ENCODE measurements at places on chromosomes 5 and 9.

DNA sequence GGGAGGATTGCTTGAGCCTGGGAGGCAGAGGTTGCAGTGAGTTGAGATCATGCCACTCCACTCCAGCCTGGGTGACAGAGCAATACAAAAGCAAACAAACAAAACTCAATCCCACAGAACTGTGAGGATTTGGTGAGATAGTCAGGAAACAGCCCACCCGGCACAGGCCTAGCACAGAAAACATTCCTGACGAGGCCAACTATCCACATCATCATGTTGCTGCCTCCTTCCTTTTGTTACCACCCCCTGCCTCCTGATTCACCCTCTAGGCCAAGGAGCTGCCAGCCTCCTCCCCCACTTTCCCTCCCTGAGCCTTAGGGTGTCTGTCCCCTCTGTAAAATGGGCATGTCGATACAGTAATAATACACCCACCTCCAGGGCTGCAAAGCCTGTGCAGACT lies 39.0 kb downstream of the STK10 start:
- DNase-seq, result no peak

DNA sequence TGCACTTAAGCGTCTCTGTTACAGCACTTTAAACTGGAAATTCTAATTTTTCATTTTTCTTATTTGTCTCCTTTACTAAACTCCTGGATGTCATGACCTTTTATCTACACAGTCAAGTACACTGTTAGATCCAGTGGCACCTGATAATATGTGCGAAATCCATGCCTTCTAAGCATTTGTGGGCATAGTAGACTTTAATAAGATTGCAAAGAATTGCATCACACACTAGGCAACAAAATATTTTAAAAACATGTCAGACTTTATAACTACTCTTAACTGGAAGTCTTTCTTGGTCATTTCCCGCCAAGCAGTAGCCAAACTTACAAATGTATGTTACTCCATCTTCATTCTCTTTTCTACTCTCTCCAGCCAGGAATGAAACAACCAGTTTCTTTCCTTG lies 5.0 kb upstream of the SPINK1 start:
- DNase-seq, result no peak

- no peak for DNase-seq
Measured at GRCh38 chr5:107630184-107630583, 40.6 kb downstream of the EFNA5 start.

- no peak for DNase-seq
Measured at GRCh38 chr9:112271466-112272098, 61.8 kb downstream of the PTBP3 start.

DNA sequence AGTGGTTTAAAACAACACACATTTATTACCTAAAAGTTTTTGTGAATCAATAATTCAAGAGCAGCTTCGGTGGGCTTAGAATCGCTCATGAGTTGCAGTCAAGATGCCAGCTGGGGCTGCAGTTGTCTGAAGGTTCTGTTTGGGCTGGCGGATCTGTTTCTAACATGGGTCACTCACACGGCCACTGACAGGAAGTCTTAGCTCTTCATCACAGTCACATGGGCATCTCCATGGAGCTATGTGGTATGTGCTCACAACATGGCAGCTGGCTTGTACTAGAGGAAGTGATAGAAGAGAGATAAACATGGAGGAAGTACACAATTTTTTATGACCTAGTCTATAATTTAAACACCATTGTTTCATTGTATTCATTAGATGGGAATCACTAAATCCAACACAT lies 11.2 kb downstream of the KLHL9 start:
- DNase-seq, result no peak

DNA sequence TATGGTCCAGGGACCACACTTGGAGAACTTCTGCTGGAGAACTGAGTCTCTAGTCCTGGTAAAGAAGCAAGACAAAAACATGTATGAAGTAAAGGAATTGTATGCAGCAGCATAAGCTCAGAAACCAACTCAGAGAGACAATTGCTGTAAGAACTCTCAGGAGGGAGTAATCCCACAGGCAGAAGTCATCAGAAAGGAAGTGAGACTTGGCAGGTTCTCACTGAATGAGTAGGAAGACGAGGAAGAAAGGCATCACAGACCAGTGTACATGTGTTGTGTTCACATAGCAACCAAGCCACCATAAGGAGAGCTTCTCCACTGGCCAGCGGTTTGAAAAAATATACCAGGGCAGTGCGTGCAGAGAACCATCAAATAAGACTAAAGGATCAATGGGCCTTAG lies 57.9 kb upstream of the FST start:
- DNase-seq, result no peak

GRCh38 chr9:133754688-133755227 lies 16.6 kb upstream of the SARDH start:
- DNase-seq, result no peak

GRCh38 chr9:108535526-108535925 lies 320.3 kb downstream of the ACTL7B start:
- peak; percentile 4 for DNase-seq

DNA sequence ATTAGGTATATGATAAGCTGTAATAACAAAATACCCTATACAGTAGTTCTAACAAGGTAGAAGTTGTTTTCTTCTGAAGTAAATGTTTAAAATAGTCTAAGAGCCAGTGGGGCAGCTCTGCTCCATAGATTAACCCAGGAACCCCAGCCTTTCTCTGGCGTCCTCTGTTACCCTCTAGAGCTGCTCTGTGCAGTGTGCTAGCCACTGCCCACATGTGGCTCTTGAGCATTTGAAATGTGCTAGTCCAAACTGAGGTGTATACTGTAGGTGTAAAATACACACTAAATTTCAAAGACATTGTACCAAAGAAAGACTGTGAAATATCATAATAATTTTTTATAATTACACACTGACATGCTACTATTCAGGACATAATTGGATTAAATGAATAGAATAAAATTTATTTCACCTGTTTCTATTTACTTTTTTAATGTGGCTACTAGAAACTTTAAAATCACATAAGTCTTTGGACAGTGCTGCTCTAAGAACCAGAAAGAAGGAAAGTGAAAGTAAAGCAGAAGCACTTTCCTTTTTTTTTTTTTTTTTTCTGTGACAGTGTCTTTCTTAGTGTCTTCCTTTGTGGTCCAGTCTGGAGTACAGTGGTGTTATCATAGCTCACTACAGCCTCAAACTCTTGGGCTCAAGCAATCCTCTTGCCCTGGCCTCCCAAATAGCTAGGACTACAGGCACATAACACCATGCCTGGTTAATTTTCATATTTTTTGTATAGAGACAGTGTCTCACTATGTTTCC lies 39.3 kb downstream of the RAI14 start:
- DNase-seq, result no peak

- no peak for DNase-seq
Measured at GRCh38 chr9:83449983-83450382, 88.2 kb downstream of the FRMD3 start.

DNA sequence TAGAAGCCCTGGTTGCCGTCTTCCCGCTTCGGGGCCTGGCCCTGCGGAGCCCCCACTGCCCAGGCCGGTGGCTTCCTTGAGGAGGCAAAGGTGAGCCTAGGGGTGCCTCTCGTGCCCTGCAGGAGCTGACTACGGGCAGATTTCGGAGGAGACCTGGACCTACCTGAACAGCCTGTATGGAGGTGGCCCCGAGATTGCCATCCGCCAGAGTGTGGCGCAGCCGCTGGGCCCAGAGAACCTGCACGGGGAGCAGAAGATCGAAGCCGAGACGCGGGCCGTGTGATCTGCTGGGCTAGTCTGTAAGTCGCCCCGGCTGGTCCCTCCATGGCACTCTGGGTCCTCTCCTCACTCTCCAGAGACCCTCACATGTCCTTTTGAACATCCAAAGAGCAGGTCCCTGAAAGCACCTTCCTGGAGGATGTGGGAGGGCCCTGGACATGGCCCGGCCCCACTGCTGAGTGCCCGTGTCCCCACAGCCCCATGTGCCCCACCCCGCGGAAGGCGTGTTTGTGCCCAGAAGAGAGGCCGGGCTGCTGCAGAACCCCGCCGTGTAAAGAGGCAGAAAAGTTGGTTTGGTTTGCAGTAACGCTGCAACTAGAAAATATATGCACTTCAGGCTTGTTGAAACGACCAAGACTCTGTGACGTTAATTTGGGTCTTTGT lies 44.9 kb downstream of the USP20 start:
- no peak for DNase-seq

Measured in pons (tissue), 1 donor.